ENCODE measurements at places on chromosomes 1 and 21. TPM values are rescaled to one million over a fixed set of nuclear protein-coding genes. Genes with fewer than 3 reads are reported as not detected.

KRTAP20-3 gene
- not detected for total RNA-seq

OLFML3 gene
- total RNA-seq, result 46.0 TPM

GRCh38 chr1:67316918-67317317 lies 9.2 kb downstream of the IL12RB2 start:
- DNase-seq, result no peak

FH gene
- 37.6 TPM for total RNA-seq

MCOLN3 gene
- 11.2 TPM for total RNA-seq

DNA sequence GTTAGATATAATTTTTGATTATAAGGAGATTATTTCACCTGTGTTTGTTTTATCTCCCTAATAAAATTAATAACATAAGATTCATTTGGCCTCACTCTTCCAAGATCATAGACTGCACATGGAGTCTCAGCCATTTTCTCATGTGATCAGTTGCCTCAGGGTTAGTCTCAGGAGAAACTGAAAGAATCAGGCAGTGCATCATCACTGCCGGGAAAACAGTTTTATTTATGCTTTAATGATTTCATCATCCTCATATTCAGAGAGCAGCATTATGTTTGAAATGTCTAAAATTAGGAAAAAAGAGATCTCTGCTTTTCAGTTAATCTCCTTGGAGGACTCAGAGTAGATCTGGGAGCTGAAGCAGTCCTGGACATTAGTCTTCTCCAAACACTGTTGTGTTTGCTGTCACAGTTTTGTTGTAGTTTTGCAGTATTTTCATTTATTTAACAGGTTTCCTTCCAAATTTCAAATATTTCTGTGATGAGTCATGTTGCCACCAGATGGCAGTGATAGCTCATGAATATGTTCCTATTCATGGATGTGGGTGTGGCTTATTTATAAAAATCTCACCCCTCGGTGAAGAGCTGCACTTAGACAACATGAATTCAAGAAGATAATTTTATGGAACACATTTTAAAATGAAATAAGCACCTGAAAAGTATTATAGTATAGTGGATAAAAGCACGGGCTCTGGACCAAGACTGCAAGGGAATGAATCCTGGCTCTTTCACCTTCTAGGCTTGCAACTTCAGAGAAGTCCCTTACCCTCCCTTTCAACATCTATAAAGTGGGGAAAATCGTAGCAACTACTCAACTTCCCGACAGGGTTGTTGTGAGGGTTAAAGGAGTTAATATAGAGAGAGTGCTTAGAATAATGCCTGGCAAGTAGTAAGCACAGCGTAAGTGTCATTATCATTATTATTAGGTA lies 31.2 kb downstream of the CHD1L start:
- DNase-seq, result no peak

- no peak for DNase-seq
These were observed 766 bp downstream of the CNIH3 start for GRCh38 chr1:224616756-224617409.

PDC gene
- not detected for total RNA-seq

EFNA1 gene
- 49.0 TPM for total RNA-seq

SLC9C2 gene
- not detected for total RNA-seq

FNBP1L gene
- total RNA-seq, result 25.5 TPM

FCAMR gene
- total RNA-seq, result not detected

DNA sequence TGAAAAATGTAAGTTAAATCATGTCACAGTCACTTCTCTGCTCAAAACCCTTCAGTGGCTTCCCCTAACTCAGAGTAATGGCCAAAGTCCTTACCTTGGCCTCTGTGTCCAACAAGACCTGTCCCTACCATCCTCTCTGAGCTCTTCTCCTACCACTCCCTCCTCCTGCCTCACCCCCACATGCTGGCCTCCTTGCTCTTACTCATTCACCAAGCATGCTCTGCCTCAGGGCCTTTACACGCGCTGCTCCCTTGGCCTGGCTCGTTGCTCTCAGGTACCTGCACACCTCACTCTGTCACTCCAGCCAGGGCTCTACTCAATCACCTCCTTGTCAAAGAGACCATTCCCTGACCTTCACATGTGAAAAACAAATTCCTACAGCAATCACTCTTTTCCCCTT lies 54.2 kb downstream of the SEC16B start:
- no peak for DNase-seq

OVAAL gene
- total RNA-seq, result not detected

- DNase-seq, result no peak
These were observed 51.1 kb downstream of the RBM11 start for GRCh38 chr21:14267076-14267475.

TNFRSF14 gene
- total RNA-seq, result 73.3 TPM

GRCh38 chr1:172760121-172760520 lies 101.2 kb downstream of the FASLG start:
- DNase-seq, result no peak

GRCh38 chr1:69082312-69082711 lies 485.4 kb upstream of the LRRC7 start:
- no peak for DNase-seq

KRTAP19-3 gene
- total RNA-seq, result not detected

TACSTD2 gene
- total RNA-seq, result 5.0 TPM

PLEKHG5 gene
- 77.7 TPM for total RNA-seq
